OCI-LY7 (cell line): ENCODE measurements at places on chromosomes 7 and 10.

DNA sequence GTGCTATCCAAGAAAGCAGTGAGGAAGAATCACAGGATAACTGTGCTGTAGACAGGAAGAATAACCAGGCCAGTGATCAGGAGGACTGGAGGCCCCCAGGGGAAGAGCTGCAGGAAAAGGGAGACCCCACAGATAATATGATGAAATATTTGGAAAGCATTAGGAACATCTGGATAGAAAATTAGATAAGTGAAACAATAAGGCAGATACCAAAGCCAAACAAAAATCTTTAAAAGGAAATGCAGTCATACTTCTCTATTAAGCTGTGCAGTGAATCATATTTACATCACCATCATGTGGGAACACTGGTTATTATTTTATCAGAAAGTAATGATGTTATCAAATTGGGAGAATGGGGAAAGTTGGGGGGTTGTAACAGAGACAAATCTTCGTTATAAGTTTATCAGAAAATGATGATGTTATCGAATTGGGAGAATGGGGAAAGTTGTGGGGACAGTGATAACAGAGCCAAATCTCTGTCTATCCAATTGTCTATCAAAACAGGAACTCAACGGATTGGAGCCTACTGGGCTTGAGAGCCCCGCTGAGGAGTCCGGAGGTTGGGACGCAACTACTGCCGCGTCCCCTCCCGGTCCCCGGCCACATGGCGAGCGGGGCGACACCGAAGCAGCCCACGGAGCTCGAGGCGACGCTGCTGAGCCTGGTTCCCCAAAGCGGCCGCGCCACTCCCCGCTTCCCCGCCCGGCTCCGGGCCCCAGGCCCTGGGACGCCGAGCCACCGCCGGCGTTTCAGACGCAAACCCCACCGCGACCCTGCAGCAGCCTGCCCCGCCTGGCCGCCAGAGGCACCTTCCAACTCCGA, 14.0 kb upstream of the RALA start:
- DNase-seq, result no peak

DNA sequence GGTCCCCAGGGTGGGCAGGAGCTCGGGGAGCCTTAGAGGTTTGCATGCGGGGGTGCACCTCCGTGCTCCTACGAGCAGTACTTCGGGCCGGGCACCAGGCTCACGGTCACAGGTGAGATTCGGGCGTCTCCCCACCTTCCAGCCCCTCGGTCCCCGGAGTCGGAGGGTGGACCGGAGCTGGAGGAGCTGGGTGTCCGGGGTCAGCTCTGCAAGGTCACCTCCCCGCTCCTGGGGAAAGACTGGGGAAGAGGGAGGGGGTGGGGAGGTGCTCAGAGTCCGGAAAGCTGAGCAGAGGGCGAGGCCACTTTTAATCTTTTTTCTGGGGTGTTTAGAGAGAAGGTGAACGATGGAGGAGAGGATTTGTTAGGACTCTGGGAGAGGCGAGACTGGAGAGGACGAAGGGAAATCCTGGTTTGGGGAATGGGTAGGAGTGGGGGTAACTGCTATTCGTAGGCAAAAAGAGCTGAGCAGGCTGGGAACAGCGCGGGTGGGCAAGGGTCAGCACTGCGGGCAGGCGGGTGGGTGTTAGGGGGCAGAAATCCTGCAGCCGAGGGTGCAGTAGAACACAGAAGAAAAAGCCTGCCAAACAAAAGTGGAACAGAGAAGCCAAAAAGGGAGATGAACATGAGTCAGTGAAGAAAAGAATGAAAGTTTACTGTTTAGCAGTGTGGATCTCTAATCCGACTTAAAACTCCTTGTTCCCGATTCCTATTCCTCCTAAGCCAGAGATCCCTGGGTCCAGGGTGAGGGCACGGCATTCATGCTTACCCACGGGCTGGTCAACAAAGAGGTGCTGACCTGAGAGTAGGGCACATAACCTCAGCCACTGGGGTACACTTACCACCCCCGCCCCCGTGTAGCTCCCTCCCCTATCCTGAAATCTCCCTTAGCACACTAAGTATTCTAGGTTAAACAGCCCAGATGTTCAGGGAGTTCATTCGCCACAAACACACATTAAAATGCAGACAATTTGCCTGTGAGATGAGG, 26.9 kb downstream of the PRSS2 start:
- peak; percentile 61 for DNase-seq

DNA sequence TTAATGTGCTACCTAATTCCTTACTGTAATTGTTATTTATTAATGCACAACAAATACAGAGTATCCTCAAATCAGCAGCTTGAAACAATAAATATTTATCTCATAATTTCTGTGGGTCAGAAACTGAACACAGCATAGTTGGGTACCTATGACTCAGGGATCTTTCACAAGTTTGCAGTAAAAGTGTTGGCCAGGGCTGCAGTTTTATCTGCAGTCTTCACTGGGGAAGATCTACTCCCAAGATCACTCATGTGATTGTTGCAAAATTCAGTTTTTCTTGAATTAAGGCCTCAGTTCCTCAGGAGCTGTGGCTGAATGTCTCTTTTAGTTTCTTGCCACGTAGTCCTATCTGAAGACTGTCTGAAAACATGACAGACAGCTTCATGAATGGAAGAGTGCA, 237.8 kb downstream of the ZWINT start:
- DNase-seq, result no peak

DNA sequence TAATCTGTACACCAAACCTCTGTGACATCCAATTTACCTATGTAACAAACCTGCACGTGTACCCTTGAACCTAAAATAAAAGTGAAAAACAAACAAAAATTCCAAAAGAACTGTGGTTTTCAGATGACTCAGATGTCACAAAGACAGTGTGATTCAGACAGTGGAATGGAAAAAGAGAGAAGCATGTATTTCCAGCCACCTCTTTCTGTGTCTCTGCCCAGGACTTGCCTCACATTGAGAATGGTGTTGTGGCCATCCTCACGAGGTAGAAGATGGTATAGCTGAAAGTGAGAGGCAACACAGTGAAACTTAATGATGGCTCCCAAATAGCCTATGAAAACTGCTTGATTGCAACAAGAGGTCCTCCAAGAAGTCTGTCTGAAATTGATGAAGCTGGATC, 78.0 kb downstream of the ARL5B start:
- no peak for DNase-seq

DNA sequence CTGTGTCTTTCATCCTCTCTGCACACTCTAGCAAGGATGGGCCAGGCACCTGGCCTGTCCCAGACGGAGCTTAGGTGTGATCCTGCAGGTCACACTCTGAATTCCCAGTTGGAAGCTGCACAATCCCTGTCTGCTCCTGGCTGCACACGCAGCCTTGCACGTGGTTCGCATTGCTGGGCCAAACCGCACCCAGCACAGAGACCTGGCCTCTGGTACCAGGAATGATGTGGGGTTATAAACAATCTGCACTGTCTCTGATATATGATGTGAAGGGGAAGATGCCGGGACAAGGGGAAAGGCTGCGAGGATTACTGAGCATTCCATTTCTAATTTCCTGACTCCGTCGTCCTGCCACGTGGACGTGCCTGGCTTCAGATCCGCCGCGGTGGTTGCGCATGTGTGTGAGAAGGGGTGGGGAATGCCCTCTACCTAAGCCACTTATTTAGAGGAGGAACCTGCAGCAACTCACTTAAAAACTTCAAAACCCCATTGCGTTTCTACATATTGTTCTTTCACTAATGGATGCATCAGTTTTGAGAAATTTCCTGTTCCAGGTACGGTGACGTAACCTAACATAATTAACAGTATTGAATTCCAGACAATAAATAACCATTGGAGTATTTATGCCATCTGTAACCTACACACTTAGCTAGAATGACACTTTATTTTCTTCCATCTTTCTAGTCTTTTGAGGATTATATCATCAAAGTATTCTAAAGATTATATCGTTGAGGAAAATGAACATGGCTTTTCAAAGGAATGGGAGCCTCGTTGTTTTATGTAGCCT, 559.7 kb upstream of the MGMT start:
- no peak for DNase-seq

DNA sequence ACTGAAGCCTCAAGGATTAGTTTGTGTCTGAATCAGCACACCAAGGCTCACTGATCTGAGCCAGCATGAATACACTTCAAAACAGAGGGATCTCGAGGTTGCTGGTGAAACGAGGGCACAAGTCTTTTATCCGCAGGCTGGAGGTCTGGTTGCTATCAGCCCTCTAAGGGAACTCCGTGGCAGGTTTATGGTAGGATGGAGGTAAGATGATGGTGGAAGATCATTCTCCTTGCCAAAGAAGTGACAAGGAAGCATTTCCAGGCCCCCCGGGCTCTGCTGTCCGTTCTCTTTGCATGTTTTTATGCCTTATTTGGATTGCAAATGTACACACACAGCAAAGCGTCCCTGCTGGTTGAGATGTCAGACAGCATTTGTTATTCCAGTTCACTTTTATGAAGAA, 268.3 kb downstream of the ARHGAP12 start:
- no peak for DNase-seq

DNA sequence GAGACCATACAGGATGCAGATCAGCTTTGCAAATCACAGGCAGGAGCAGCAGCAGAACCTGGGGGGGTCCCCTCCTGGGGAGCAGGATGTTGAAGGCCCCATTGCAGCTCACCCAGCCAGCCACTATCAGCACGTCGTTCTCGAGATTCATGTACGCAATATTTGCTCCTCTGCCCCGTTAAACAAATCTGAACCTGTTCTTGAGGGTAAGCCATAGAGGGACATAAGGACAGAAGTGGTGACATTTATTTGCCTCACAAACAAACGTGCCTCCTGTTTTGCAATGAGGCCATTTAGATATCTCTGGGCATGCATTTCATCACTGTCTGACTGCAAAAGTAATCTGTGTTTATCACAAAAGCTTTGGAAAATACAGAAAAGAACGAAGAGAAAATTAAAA, 87.3 kb upstream of the BAIAP2L1 start:
- DNase-seq, result no peak

DNA sequence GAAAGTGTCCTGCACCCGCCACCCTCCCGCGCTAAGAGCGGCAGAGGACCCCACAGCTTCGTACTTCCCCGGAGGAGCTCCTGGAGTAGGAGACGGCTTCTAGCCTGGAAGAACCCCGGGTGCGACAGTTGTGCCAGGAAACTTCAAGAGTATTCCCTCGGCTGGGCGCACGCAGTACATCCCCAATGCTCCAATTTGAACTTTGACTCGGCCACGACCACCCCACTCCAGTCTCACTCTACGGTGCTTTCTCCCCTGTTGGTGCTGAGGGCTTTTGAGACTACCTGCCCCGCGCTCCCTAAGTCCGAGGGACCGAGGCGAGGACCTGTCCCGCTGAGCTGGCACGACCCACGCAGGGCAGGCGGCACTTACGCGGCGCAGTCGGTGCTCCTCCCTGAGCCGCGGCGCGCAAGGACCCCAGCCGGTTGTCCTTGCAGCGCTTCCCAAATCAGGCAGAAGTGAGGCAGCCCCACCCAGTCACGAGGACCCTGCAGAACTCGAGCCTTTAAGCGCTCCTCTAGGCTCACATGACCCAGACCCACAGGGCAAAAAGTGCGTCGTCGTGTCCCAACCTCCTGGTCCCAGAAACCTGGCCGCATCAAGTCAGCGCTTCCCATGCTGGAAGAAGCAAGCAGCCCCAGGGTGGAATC, at the start of gene CPVL:
TSS of gene CPVL (minus strand) at position 481 of the 650 bp plus-strand sequence. CDS start 25,476 bp downstream, outside the sequence.
- DNase-seq, result no peak

- no peak for DNase-seq
Observed at GRCh38 chr10:49407151-49407550, 11.3 kb upstream of the DRGX start.

DNA sequence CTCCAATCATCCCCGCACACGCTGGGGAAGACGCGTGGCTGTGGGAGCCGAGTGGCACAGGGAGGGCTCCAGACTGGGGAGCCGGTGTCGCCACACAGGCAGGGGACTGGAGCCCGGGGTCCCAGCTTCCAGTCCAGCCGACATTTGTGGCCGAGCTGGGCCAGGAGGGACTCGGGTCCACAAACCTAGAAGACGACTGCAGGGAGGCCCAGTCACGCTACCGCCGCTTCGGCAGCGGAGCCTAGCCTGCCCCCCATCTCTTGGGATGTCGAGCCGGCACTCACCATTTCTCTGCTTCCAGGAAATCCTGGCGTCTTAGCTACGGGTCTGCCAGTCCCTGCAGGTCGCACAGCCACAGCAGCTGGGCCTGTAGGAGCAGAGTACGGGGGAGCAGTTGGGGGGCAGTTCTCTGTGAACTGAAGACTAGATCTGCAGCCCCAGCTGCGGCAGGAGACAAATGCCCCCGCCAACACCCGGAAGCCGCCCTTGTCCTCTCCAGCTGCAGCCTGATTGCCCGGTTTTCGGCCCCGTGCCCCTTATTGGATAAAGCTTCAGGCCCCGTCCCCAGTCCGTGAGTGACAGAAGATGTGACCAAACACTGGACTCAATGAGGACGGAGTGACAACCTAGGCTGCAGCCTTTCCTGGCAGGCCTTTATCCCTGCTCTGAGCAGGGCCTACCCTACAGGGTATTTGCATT, 270.7 kb downstream of the ZNF33B start:
- no peak for DNase-seq

- no peak for DNase-seq
Observed at GRCh38 chr7:112937651-112938415, 147.6 kb upstream of the TMEM168 start.

GRCh38 chr10:75426880-75427279, 4.5 kb upstream of the LRMDA start:
- DNase-seq, result no peak

- DNase-seq, result no peak
Observed at GRCh38 chr7:110010359-110010758, 1080.6 kb upstream of the LRRN3 start.

GRCh38 chr10:86918022-86918471, 39.4 kb downstream of the MMRN2 start:
- DNase-seq, result no peak

DNA sequence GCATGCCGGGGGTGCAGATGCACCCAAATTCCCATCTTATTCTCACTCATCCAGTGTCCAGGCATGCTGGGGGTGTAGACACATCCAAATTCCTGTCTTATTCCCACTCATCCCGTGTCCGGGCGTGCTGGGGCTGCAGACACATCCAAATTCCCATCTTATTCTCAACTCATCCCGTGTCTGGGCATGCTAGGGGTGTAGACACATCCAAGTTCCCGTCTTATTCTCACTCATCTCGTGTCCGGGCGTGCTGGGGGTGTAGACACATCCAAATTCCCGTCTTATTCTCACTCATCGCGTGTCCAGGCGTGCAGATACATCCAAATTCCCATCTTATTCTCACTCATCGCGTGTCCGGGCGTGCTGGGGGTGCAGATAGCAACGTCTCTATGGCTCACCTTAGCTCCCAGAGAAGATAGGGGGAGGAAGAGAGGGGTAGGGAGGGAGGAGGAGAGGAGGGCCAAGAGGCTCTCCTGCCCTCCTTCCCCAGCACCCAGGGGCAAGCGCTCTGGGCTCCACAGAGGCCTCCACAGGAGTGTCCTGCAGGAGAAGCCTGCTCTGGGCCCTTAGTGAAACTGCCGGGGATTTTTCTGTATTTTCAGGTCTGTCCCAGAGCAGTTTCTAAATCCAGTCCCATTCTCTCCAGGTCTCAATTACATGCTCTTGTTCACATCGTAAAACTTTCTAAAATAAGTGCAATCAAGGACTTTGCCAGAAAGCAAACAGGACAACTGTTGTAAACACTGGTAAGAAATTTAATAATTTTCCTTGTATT, 210.8 kb downstream of the DIP2C start:
- no peak for DNase-seq

DNA sequence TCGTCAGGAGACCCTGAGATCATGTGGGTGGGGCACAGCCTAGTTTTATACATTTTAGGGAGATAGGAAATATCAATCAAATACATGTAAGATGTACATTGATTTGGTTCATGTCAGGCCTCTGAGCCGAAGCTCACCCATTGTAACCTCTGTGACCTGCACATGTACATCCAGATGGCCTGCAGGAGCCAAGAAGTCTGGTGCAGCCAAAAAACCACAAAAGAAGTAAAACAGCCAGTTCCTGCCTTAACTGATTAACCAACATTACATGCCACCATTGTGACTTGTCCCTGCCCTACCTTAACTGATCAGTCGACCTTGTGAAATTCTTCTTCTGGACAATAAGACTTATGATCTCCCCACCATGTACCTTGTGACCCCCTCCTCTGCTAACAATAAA, 16.0 kb upstream of the LRRC61 start:
- no peak for DNase-seq
